ENCODE measurements at places on chromosomes 11 and 22. TPM values are rescaled to one million over a fixed set of nuclear protein-coding genes. Genes with fewer than 3 reads are reported as not detected.
A peak's percentile ranks its signal among the peaks of the same experiment; 100 is the strongest.

- no peaks in the 10 kb centered on the region for H3K36me3 ChIP-seq
- H3K27me3 ChIP-seq, result peaks cover 87% of the 10 kb centered on the region
- H3K4me1 ChIP-seq, result peaks cover 9% of the 10 kb centered on the region
- peak overlapping the region; percentile 82 for H3K4me3 ChIP-seq
Measured at GRCh38 chr11:8262552-8263108, 1.0 kb downstream of the LMO1 start.

- no peak for DNase-seq
- H3K4me3 ChIP-seq, result no peak overlapping the region
- H3K27me3 ChIP-seq, result no peaks in the 10 kb centered on the region
- H3K4me1 ChIP-seq, result peaks cover 22% of the 10 kb centered on the region
- peaks cover 2% of the 10 kb centered on the region for H3K36me3 ChIP-seq
Measured at GRCh38 chr11:113728814-113729213, 22.7 kb upstream of the TMPRSS5 start.

- no peaks in the 10 kb centered on the region for H3K36me3 ChIP-seq
- no peak overlapping the region for H3K4me3 ChIP-seq
- no peak overlapping the region for H3K27ac ChIP-seq
Measured at GRCh38 chr11:88535266-88535665, 197.7 kb upstream of the CTSC start.

- no peak for DNase-seq
- peaks cover 14% of the 10 kb centered on the region for H3K36me3 ChIP-seq
- H3K27me3 ChIP-seq, result peaks cover 14% of the 10 kb centered on the region
- H3K4me1 ChIP-seq, result peaks cover 16% of the 10 kb centered on the region
Measured at GRCh38 chr11:16917941-16918340, 96.3 kb downstream of the PLEKHA7 start.

GRCh38 chr22:44574057-44574639 is 76.1 kb upstream of the RTL6 start:
- DNase-seq, result no peak
- H3K36me3 ChIP-seq, result no peaks in the 10 kb centered on the region
- peaks cover 19% of the 10 kb centered on the region for H3K4me1 ChIP-seq
- no peak overlapping the region for H3K27ac ChIP-seq
- peak overlapping the region; percentile 25 for H3K4me3 ChIP-seq

- DNase-seq, result no peak
- H3K27me3 ChIP-seq, result peaks cover 22% of the 10 kb centered on the region
- H3K36me3 ChIP-seq, result no peaks in the 10 kb centered on the region
- peaks cover 5% of the 10 kb centered on the region for H3K4me1 ChIP-seq
- no peak overlapping the region for H3K27ac ChIP-seq
Measured at GRCh38 chr11:45267052-45267451, 19.1 kb downstream of the SYT13 start.

DNA sequence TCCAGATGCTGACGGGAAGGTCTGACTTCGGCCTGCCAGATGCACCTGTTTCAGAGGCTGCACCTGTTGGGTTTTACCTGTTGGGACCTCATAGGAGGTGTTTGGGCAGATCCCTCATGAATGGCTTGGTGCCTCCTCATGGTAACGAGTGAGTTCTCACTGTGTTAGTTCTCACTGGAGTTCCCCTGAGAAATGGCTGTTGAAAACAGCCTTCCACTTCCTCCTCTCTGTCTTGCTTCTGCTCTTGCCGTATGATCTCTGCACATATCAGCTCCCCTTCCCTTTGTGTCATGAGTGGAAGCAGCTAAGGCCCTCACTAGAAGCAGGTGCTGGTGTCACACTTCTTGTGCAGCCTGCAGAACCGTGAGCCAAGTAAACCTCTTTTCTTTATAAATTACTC is 207.6 kb upstream of the SEZ6L start:
- peaks cover 30% of the 10 kb centered on the region for H3K27me3 ChIP-seq
- H3K4me3 ChIP-seq, result no peak overlapping the region
- DNase-seq, result no peak
- no peaks in the 10 kb centered on the region for H3K36me3 ChIP-seq
- no peak overlapping the region for H3K27ac ChIP-seq

DNA sequence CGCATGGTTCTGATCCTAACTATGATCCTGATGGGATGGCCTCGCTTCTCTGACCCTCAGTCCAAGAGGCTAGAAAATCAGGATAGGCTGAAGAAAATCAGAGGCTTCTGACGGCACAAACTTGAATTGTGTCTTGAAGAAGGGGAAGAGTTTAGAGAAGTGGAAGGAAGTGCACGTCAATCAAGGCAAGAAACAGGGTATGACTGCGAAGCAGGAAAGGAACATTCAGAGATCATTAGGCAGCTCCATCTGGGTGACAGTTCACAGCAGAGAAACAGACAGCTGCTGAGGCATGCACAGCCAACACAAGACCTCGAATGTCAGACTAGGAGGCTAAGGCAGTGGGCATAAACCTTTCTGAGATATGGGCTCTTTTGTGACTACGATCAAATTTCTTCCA is 29.3 kb downstream of the CLPB start:
- H3K27me3 ChIP-seq, result no peaks in the 10 kb centered on the region
- H3K4me3 ChIP-seq, result no peak overlapping the region
- H3K4me1 ChIP-seq, result peaks cover 3% of the 10 kb centered on the region
- no peak for DNase-seq
- no peak overlapping the region for H3K27ac ChIP-seq
- H3K36me3 ChIP-seq, result peaks cover 7% of the 10 kb centered on the region

DNA sequence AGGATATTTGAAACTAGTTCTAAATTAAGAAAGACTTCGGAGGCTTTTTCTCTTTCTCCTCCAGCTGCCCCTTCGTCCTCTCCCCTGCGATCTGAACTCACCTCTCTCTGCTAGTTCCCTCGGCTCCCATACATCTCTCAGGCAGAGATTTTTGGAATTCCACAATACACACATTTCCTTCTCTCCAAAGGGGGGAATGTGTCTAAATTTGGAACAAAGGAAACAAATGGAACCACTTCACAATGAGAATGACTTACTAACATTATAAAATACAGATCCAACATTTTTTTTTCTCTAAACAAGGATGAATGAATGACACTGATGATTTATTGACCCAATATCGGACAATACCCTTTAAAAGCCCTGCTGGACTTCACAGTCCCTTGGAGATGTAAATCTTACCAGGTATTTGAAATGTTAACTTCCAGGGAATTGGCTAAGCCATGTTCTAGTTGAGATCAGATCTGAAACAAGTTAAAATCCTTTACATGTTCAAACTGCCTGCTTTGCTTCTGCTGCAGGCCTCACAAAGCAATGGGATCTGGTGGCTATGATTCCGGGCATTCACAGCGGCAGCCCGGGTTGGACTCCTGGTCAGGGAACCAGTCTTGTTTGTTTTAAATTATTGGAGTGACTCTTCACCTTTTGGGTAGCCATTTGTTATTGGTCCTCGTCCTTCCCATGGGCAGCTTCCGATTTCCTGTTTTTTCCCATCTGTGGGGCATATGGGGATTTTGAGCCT is 20.5 kb upstream of the GSTP1 start:
- H3K4me1 ChIP-seq, result peaks cover 10% of the 10 kb centered on the region
- DNase-seq, result no peak
- H3K27ac ChIP-seq, result peak overlapping the region; percentile 9
- peaks cover 3% of the 10 kb centered on the region for H3K27me3 ChIP-seq
- H3K4me3 ChIP-seq, result no peak overlapping the region

The CD3G gene
- total RNA-seq, result 0.21 TPM

- H3K27me3 ChIP-seq, result peaks cover 10% of the 10 kb centered on the region
- no peaks in the 10 kb centered on the region for H3K36me3 ChIP-seq
- no peak overlapping the region for H3K27ac ChIP-seq
- no peaks in the 10 kb centered on the region for H3K4me1 ChIP-seq
- H3K4me3 ChIP-seq, result no peak overlapping the region
Measured at GRCh38 chr22:49370627-49371301, 456.9 kb downstream of the BRD1 start.

GRCh38 chr22:41539146-41540005 is 4.9 kb downstream of the POLR3H start:
- DNase-seq, result no peak
- H3K27me3 ChIP-seq, result no peaks in the 10 kb centered on the region
- peak overlapping the region; percentile 69 for H3K27ac ChIP-seq
- peaks cover 12% of the 10 kb centered on the region for H3K36me3 ChIP-seq
- no peak overlapping the region for H3K4me3 ChIP-seq

- H3K4me1 ChIP-seq, result peaks cover 10% of the 10 kb centered on the region
- H3K27ac ChIP-seq, result no peak overlapping the region
- no peak overlapping the region for H3K4me3 ChIP-seq
- DNase-seq, result no peak
- peaks cover 4% of the 10 kb centered on the region for H3K27me3 ChIP-seq
- H3K36me3 ChIP-seq, result no peaks in the 10 kb centered on the region
Measured at GRCh38 chr22:27596133-27596870, 205.3 kb downstream of the MN1 start.

The SPDYC gene
- not detected for total RNA-seq

The CSNK2A3 gene
- 0.69 TPM for total RNA-seq

The C11orf42 gene
- total RNA-seq, result not detected

- no peaks in the 10 kb centered on the region for H3K36me3 ChIP-seq
- peaks cover 57% of the 10 kb centered on the region for H3K4me1 ChIP-seq
- H3K27ac ChIP-seq, result no peak overlapping the region
- H3K27me3 ChIP-seq, result peaks cover 15% of the 10 kb centered on the region
Measured at GRCh38 chr11:128625746-128626145, 38.4 kb upstream of the ETS1 start.

- H3K27ac ChIP-seq, result no peak overlapping the region
- no peak overlapping the region for H3K4me3 ChIP-seq
- H3K27me3 ChIP-seq, result no peaks in the 10 kb centered on the region
- no peaks in the 10 kb centered on the region for H3K36me3 ChIP-seq
Measured at GRCh38 chr11:69460540-69461257, 20.8 kb upstream of the LINC01488 start.

The SPTBN2 gene
- 56.0 TPM for total RNA-seq

- no peak overlapping the region for H3K27ac ChIP-seq
- peaks cover 8% of the 10 kb centered on the region for H3K36me3 ChIP-seq
- no peaks in the 10 kb centered on the region for H3K27me3 ChIP-seq
Measured at GRCh38 chr11:69653406-69653960, 12.5 kb downstream of the CCND1 start.

- H3K36me3 ChIP-seq, result no peaks in the 10 kb centered on the region
- H3K27ac ChIP-seq, result no peak within 1 kb of the TSS
- H3K4me3 ChIP-seq, result peak within 1 kb of the TSS; percentile 74
- no peaks in the 10 kb centered on the region for H3K4me1 ChIP-seq
Measured at GRCh38 chr11:636511-637332, at the start of gene DRD4. DRD4 (plus strand) TSS chr11:637269; CDS start chr11:637305, 36 bp downstream.

DNA sequence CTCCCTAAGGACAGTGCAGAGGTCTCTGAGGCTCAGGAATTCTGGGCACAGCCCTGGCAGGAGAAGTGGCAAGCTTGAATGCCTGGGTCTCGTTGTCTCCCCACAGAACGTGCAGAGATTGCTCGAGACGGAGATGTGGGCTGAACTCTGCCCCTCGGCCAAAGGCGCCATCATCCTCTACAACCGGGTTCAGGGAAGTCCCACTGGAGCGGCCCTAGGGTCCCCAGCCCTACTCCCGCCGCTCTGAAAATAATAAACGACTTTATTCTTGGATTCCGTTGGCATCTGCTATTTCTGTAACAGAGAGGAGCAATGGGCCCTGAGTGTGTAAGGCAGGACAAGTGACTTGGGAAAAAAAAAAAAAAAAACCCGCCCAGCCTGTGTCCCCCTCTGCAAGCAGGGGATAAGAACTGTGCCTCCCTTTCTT is 591 bp upstream of the DNAJC4 start:
- no peaks in the 10 kb centered on the region for H3K27me3 ChIP-seq
- H3K27ac ChIP-seq, result peak overlapping the region; percentile 83
- no peak for DNase-seq
- H3K4me3 ChIP-seq, result peak overlapping the region; percentile 91
- no peaks in the 10 kb centered on the region for H3K36me3 ChIP-seq
- H3K4me1 ChIP-seq, result peaks cover 12% of the 10 kb centered on the region

- no peak for DNase-seq
- no peak overlapping the region for H3K27ac ChIP-seq
- no peak overlapping the region for H3K4me3 ChIP-seq
Measured at GRCh38 chr11:129785383-129786111, 30.1 kb upstream of the TMEM45B start.

DNA sequence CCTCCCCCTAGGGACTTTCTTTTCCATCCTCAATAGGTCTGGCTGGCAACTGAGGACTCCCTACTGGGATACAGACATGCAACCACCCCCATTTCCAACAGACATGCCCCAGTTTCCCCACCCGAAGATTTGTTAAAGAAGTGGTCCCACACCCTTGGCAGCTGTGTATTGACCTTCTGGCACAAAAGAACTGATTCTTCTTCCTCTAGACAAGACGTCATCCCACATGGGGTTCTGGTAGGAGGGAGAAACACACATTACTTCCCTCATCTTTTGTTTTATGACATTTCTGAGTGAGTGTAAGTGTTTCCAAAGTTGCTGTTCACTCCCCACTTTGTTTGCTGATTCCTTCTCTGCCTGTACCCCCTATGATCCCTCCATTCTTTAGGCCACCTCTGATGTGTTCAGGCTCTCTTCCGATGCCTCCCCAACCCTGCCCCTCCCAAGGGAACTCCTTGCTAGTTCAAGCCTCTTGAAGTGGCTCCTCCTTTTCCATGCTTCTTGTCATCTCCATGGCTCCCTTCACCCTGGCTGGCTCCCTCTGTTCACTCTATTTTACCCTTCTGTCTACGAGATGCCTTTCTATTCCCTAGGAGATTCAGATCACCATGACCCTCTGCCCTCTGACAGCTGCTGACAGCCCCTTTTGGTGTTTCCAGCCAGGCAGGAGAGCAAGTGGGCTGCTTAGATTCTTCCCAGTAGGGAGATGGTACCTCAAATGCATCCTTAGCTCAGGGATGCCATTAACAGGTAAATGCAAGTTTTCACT is 4.3 kb downstream of the KIRREL3 start:
- no peak overlapping the region for H3K27ac ChIP-seq
- DNase-seq, result no peak
- H3K4me3 ChIP-seq, result no peak overlapping the region
- H3K4me1 ChIP-seq, result peaks cover 17% of the 10 kb centered on the region
- H3K27me3 ChIP-seq, result peaks cover 19% of the 10 kb centered on the region
- H3K36me3 ChIP-seq, result no peaks in the 10 kb centered on the region

GRCh38 chr11:79522626-79523025 is 81.8 kb upstream of the TENM4 start:
- no peaks in the 10 kb centered on the region for H3K27me3 ChIP-seq
- H3K27ac ChIP-seq, result no peak overlapping the region

GRCh38 chr22:23533328-23533762 is 46.7 kb downstream of the IGLL1 start:
- DNase-seq, result peak; percentile 85
- peak overlapping the region; percentile 74 for H3K4me3 ChIP-seq
- peaks cover 59% of the 10 kb centered on the region for H3K4me1 ChIP-seq

- H3K27ac ChIP-seq, result peak overlapping the region; percentile 38
- H3K36me3 ChIP-seq, result peaks cover 4% of the 10 kb centered on the region
Measured at GRCh38 chr11:75323609-75324008, 27.9 kb downstream of the ARRB1 start.

DNA sequence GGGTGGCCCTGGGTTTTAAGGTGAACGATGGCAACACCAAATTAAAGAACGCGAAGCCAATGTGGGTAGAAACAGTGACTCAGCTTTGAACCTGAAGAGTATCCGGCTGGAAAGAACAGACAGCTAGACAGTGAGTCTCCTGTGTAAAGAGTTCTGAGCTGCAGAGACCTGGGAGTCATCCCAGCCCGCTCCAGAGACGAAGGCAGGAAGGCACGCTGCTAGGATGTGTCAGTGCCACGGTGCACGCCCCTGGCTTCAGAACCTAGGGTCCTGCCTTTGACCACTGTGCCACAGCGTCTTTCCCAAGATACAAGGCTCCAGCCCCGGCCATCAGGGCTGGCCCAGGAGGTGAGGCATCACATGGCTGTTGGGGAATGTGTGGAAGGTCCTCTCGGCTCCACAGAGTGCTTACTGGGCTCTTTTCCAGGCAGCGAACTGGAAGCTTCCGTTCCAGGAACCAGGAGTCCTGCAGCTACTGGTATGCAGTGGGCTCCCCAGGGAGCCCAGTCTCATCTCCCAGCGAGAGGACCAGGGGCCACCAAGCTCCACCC is 29.9 kb downstream of the LRFN4 start:
- H3K27me3 ChIP-seq, result no peaks in the 10 kb centered on the region
- no peaks in the 10 kb centered on the region for H3K36me3 ChIP-seq
- no peak overlapping the region for H3K27ac ChIP-seq

Data from type B pancreatic cell (in vitro differentiated cells).